GM19239 (cell line): ENCODE measurements at places on chromosomes 4 and X.

DNA sequence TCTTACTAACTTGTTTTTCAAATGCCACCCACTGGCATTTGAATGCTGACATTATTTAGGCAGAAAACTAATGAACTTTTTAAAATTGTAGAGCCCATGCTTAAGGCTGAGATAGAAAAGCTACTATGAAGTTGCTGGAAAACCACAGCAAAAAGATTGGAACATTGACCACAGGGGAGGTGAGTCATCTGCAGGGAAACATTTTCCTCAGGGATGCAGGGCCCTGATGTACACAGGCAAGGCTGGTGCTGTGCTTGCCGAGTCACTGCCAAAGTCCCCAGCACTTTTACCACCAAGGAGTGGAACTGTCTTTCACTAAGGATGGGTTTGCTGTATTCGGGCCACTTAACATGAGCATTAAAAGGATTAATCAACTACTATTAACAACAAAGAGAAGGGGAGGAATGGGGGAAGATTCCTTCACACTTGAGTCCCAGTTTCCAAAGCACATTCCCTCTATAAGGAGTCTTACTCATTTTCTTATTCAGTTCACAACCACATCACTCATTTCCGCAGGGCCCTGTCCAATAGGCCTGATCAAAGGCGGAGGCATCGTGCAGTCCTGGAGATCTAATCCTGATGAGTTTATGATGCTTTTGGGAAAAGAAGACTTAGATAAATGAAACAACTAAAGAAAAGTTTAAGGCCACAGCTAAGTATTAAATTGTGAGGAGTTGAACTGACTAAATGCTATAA lies 202.9 kb upstream of the NPY2R start:
- DNase-seq: no peak

GRCh38 chrX:23792861-23793553 lies 10.0 kb downstream of the SAT1 start:
- no peak for DNase-seq

GRCh38 chr4:3355266-3355748 lies 62.5 kb downstream of the RGS12 start:
- no peak for DNase-seq

GRCh38 chr4:24912252-24913118 lies at the start of gene CCDC149:
Gene CCDC149, minus strand, starts transcription at chr4:24913042. Its CDS starts 178 bp downstream, at chr4:24912864.
- DNase-seq: no peak

- no peak for DNase-seq
Observed at GRCh38 chr4:122083351-122083750, 68.8 kb upstream of the BLTP1 start.

DNA sequence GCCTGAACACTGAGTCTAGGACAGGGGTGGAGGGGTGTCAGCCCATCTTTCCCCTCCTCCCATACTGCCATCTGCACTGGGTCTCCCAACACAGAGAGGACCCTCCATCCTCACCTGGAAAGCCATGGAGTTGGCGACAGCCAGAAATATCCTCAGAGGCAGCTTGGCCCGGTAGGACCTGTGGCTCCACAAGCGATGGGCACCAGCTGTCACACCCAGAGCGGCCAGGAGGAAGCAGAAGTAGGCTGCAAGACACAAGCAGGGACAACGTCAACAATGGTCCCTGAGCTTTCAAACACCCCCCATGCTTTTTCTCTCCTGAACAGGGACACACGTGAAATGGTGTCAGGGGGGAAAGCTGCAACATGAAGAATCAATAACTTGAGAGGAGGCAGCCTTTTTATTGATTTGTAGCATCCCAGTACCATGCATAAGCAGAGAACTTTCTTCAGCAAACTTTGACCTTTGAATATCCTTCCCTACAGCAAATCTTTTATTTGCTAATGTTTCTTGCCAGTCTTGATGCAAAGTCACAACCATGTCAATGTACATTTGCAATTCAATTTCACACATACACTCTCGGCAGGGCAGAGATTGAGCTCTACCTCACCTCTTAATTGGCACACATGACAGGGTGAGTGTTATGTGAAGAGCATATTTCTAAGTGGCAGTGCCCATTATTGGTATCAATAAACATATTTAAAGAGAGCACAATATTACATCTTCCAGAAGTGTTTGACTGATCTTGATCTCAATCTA lies 93.2 kb downstream of the SCD5 start:
- DNase-seq: no peak

- DNase-seq: no peak
Observed at GRCh38 chrX:55841962-55842752, 124.6 kb downstream of the RRAGB start.

- no peak for DNase-seq
Observed at GRCh38 chr4:185017964-185018772, at the start of gene HELT. Gene HELT, plus strand, starts transcription at chr4:185018490. Its CDS starts 439 bp downstream, at chr4:185018929.

- no peak for DNase-seq
Observed at GRCh38 chr4:170198747-170199146, 109.0 kb upstream of the AADAT start.

DNA sequence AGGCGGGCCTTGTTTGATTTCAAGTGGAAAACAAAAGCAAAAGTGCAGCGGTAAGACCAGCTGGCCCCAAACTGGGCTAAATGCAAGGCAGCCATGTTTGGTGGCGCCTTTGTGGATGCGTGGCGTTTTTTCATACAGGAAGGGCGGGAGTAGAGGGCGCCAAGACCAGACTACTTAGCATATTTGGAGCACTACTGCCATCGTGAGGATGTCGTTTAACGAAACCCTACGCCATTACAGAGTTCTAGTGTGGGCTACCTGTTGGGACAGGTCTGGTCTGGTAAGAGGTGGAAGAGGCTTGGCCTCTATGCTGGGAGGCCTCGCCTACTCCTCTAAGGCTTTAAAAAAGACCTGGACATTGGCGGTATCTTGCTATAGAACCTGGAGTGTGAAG lies 230.7 kb upstream of the STK26 start:
- no peak for DNase-seq

- no peak for DNase-seq
Observed at GRCh38 chr4:170425521-170426143, 335.9 kb upstream of the AADAT start.

DNA sequence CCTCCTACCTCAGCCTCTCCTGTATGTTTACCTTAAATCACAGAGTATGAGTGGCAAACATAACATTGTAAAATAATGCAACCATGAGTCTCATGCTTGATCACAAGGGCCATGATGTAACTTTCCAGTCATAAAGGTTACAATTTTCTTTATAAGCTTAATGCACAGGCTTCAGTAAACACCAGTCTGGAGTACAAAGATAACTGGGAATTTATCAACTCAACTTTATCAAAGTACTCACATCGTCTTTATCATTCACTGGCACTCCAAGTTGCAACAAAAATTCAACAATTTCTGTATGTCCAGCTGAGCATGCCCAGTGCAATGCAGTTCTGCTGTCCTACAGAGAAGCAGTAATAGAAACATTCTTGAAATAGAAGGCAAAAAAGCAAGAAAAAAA lies 2.8 kb downstream of the PSMD10 start:
- no peak for DNase-seq

DNA sequence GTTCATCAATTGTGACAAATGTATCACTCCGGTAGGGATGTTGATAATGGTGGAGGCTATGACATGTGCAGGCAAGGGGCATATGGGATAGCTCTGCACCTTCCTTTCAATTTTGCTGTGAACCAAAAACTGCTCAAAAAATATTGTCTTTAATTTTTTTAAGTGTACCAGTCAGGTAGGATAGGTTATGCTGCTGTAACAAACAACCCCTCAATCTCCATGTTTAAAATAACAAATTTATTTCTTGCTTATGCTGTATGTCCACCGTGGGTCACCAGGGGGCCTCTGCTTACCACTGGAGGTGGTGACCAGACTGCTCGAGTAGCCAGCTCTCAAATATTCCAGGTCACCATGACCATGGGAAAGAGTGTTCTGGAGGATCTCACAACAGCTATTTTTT lies 23.4 kb upstream of the MSX1 start:
- no peak for DNase-seq

DNA sequence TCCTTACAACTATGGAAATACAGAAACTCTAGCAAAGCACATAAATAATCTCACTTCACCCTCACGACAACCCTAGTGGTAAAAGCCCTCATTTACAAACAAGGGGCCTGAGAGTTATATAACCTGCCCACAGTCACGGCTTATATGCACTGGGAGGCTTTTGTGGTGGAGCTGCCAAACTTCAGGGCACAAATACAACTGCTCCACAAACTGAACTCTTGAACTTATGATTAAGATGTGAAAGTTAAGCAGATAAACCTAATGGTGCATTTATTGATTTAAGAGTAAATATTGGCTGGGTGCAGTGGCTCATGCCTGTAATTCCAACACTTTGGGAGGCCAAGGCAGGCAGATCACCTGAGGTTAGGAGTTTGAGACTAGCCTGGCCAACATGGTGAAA lies 19.0 kb downstream of the SLC2A9 start:
- DNase-seq: no peak

DNA sequence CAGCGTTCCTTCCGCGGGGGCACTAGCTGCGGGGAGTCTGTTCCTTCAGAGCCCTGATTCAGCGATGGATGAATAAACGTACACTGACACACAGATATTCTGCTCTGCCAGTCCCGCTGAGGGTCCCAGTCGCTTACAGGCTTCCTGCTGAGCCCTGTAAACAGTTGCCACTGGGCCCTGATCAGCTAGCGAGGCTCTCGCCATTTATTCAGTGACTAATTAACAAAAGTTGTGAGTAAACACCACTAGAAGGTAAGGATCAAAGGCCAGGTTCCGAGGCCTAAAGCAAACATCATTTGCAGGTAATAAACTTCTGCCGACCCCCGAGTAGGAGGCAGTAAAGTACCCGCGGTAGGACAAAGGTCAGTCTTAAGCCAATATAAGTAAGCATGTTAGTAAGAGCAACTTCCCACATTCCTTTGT lies 442.6 kb upstream of the GALNT7 start:
- DNase-seq: no peak

DNA sequence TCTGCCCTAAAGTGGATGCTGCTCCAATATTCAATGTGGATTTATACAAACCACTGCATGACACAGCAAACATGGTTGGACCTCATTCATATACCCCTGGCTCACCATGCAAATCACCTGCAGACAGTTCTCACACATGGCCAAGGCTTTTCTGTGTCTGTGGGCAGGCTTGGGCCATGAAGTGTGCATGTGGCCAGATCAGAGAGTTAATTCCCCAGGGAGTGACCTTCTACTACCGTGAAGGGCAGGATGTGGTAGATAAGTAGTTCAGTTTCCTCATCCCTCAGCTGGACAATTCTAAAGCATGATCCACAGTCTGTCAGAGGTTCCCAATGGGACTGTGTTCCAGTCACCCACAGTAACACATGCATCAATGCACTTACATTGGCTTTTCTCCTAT lies 24.6 kb upstream of the BCLAF3 start:
- no peak for DNase-seq

DNA sequence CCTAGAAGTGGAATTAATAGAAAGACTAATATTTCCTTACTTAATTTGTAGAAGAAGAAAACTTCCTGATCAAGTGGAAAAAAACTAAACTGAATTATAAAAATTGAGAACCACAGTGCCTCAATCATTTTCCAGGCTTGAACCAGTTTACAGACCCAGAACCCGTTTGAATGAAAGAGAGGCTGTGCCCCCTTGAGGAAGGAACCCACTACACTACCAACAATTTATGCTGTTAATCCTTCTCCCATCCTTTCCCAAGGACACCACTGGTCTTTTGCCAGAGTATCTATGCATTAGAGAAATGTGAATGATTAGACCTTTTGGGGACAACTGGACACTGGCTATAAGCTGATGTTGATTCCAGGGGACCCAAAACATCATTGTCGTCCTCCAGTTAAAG lies 842.6 kb downstream of the TECRL start:
- DNase-seq: no peak

GRCh38 chr4:29220761-29221160 lies 1499.4 kb upstream of the PCDH7 start:
- DNase-seq: no peak

- DNase-seq: no peak
Observed at GRCh38 chrX:85109235-85109634, 105.6 kb downstream of the APOOL start.

- no peak for DNase-seq
Observed at GRCh38 chr4:76011018-76011670, 3.8 kb upstream of the CXCL9 start.

GRCh38 chr4:135368831-135369230 lies 1167.2 kb upstream of the PABPC4L start:
- DNase-seq: no peak

DNA sequence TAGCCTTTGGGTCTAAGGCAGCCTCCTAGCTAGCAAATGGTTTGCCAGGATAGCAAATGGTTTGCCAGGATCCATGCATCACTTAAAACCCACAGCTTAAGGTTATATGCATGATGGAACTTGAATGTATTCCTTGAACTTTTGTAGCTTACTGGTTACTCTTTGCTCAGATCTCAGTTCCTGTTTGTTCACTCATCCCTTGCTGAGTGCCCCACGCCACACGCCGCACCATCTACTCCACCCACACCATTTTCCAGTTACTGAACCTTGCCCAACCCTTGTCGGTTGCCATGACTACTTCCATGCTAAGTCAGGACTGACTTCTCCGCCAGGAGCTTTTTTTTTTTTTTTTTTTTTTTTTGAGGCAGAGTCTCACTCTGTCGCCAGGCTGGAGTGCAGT lies 29.5 kb upstream of the XIAP start:
- peak; percentile 9 for DNase-seq

- DNase-seq: no peak
Observed at GRCh38 chr4:73816814-73817213, 19.7 kb upstream of the CXCL6 start.

- DNase-seq: no peak
Observed at GRCh38 chr4:111880116-111880515, 265.1 kb upstream of the FAM241A start.

DNA sequence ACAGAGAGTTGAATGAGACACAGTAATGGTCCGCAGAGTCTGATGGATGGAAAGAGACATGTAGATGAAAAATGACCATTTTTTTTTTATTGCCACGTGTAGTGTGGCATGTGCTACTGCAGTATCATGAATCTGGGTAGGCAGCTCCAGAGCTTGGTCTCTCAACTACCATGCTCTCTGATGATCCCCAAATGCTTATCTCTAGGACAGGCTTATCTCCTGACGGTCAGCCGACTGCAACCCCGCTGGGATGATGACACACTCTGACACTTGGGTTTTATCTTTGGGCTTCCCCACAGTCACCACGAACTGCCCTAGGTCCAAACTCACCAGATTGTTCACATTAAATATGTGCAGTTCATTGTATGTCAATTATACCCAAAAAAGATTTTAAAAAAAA lies 239.7 kb downstream of the QDPR start:
- DNase-seq: no peak
